ENCODE measurements at places on chromosomes 6 and 20. TPM values are rescaled to one million over a fixed set of nuclear protein-coding genes. Genes with fewer than 3 reads are reported as not detected.

RNF144B gene
- 2.9 TPM for total RNA-seq

CST4 gene
- not detected for total RNA-seq

PGC gene
- not detected for total RNA-seq

IP6K3 gene
- not detected for total RNA-seq

TFAP2B gene
- not detected for total RNA-seq

UFL1 gene
- 28.8 TPM for total RNA-seq

SOX18 gene
- not detected for total RNA-seq

PACSIN1 gene
- 0.10 TPM for total RNA-seq

DNA sequence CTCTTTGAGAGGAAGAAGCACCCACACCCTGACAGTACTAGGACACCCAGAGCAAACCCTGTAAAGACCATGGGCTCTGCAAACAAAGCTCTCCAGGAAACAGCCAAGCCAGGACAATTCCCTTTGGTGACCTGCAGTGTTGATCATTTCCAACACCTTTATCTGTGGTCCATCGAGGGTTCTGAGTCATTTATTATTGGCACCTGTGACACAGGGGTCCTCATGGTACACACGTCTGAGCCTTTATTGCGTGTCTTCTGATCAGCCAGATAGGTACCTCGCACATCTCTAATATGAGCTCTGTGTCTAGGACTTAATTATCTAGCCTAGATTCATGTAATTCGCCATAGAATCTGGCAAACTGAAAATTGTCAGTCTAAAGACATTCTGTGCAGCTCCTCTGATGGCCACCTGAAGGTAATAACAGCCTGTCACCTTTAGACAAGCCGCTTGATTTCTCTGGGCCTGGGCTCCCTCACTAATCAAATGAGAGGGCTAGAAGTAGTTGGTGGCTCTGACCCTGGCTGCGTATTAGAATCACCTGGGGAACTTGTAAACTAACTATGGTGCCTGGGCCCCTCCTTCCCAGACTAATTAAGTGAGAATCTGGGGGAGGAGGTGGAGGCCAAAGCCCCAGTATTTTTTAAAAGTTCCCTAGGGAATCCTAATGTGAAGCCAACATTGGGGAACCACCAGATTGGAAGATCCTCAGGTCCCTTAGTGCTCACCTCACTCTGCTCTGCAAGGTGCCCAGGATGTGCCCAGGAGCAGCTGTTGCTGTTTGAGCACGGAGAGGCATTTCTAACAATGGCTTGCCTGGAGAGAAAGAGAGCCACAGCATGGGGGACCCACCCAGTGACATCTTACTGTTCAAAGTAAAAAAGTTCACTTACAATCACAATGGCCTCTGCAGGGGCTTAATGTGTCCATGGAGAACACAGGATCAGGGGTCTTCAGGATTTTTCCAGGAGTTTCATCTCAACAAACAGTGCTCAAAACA, 122.0 kb upstream of the ARID1B start:
- DNase-seq: no peak

- DNase-seq: no peak
Observed at GRCh38 chr6:14984519-14984853, 261.4 kb upstream of the JARID2 start.

DNA sequence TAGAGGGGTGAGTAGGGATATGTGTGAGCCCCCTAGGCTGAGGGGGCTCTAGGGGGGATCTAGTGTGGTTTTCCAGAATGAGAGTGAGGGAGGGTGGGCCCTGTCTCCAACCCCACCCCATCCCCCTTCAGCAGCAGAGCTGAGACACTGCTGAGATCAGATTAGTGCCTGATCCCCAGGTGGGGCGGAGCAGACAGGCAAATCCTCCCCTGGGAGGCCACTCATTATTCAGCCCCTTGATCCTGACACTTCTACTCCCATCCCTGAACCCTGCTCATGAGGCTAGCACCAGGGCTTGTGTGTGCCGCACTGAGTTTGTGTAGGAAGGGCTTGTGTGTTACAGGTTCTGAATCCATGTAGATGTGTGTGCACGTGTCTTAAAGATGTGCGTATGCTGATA, 42.5 kb downstream of the SPDEF start:
- no peak for DNase-seq

DNA sequence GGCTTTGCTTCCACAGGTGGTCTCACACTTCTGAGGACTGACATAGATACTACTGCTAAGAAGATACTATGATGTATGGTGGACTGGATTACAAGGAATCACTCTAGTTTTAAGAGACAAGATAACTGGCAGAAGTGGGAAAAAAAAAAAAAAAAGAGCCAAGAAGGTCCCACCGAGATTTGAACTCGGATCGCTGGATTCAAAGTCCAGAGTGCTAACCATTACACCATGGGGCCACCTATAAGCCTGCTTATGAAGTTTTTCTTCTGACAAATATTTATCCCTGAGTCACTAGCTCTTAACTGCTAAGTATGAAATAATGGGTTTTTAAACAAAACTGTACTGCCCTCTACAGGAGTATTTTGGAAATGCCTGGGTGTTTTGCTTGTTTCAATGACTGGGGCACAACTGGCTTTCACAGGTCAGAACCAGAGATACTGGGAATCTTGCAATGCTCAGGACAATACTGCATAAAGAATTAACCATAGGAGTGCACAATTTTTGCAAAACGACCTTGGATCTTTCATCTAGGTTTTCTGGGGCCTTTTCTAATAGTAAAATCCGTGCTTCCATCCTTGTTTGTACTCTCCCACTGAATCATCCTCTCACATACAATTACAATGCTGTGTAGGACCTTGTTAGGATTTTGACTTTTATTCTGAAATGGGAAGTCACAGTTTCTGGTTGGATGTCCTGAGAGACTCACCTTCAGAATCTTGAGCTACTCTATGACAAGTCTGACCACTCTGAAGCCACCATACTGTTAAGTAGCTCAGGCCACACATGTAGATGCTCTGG, 116.3 kb downstream of the OR2B2 start:
- DNase-seq: peak; percentile 39

GRCh38 chr6:71254323-71254722, 34.3 kb upstream of the OGFRL1 start:
- DNase-seq: no peak

DNA sequence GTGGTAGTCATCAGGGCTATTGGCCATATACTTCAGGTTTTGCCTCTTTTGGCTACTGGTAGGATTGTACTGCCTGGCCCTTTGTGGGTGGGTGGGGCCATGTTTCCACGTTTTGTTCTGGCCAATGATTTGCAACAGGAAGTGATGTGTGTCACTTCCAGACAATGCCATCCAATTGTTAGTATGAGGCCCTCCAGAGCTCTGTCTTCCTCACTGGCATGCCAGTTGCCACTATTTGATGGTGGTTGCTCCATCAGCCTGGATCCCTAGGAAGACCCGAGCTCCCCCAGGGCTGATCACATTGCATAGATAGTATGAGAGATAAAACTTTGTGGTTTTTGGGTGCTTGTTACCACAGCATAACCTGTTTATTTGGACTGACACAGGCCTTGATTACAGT, 7.7 kb upstream of the LRRN4 start:
- DNase-seq: no peak

DNA sequence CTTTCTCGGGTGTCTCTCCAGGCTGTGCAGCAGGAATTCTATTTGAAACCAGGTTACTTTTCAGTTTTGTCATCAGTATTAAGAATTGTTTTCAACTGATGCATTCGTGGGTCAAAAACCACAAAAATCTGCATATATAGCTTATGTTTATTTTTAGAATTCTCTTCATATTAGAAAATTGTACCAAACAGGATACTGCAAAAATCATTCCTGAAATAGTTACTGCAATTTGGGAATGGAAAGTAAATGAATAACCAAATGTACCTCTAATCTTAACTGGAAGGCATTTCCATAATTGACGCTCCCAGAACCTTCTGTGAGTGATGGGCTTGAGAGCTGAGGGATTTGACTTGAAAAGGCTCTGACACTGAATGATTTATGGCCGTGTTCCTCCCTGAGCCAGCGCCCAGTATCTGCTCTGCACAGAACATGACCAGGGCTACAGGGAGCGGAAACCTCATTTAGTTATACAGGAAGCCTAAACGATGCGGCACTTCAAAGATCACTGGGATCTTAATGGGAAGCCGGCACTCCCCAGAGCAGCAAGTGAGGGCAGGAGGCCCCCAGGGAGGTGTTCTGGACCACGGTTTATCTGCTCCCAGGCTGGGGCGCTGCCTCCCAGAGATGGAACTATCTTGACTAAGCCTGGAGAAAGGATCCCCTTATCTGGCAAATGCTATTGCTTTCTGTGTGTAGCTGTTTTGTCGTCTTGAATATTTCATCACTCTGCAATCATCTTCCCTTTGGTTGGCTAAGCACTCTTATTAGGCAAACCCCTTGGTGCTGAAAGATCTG, 446.0 kb downstream of the QKI start:
- DNase-seq: no peak

DNA sequence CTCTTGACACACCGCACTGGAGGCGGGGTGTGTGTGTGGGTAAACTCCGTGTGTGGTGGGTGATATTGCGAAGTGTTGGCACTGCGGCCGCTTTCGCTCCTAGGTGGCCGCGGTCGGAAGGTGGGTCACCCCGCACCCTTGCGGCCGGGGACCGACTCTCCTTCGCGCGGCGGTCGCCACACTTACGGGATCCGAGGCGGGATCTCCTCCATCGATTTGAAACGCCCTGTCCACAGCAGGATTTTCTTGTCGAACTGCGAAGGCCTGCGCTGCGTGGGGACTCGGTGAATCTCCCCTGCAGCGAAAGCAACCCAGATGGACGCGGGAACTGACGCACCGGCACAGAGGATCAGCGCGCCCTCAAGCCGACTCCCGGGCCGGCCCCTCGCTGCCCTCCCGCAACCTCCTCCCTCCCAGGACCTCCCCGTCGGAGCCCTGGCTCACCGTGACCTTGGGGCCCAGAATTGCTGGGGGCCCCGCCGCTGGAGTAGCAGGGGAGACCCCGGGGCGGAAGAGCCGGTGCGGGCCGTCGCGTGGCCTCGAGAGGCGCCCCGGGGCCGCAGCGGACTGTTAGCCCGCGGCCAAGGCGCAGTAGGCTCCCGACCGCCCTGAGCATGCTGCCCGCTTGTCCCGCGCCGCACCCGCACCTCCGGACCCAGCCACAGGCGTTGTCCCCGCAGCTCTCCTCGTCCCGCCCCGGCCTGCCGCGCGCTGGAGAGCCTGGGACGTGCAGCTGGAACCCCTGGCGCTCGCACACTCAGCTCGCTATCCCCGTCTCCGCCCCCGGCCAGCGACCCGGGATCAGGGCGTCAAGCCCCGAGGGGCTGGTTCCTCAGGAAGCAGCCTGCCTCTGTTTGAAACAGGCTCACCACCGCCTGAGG, at the start of gene FAM162B:
FAM162B (minus strand) TSS at position 759 of the 881 bp plus-strand sequence; CDS start at position 616, 143 bp downstream.
- peak; percentile 12 for DNase-seq

DNA sequence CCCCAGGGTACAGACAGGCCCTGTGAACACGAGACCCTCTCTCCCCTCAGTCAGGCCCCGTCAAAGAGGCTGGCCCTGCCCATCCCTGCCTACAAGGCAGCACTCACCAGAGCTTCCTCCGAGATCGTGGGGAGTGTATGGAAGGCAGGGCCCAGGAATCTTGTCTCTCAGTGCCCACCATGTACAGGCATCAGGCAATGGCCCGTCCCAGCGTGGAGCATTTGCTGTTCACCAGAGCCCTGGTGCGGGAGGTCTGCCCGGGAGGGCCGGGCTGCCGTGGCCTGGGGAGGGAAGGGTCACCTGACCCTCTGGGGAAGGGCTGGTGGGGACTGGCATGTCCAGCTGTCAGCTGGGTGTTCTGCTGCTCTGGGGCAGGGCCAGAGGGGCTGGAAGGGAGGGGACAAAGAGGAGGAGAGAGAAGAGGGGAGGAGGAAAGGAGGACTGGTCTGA, at the start of gene IP6K3:
IP6K3 (minus strand) TSS at position 255 of the 450 bp plus-strand sequence. CDS start 11,429 bp downstream, outside the sequence.
- no peak for DNase-seq

DNA sequence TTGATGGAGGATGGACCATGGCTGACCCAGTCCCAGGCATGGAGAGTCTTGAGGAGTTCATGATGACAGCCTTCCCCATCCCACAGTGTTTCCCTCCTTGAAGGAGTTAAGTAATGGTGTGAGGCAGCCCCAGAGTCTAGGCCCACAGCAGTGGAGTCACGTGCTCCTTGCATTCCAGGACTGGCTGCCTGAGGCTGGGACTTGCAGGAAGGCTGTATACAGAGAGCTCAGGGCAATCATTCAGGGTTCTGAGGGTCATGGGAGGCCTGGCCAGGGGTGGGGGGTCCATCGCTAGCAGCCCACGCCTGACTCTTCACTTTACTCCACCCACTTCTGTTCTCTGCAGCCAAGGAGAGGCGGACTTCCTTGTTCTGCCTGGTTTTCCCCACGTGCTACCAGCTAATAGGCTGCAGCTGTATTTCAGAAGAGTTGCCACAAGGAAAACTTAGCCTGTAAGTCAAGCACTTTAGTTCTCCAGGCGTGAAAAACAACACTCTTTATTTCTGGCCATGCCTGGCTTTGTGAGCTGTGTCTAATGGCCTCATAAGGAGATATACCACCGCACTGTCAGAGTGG, 272.5 kb downstream of the DHX35 start:
- no peak for DNase-seq

GRCh38 chr6:45689926-45690615, 312.3 kb upstream of the SUPT3H start:
- no peak for DNase-seq

DNA sequence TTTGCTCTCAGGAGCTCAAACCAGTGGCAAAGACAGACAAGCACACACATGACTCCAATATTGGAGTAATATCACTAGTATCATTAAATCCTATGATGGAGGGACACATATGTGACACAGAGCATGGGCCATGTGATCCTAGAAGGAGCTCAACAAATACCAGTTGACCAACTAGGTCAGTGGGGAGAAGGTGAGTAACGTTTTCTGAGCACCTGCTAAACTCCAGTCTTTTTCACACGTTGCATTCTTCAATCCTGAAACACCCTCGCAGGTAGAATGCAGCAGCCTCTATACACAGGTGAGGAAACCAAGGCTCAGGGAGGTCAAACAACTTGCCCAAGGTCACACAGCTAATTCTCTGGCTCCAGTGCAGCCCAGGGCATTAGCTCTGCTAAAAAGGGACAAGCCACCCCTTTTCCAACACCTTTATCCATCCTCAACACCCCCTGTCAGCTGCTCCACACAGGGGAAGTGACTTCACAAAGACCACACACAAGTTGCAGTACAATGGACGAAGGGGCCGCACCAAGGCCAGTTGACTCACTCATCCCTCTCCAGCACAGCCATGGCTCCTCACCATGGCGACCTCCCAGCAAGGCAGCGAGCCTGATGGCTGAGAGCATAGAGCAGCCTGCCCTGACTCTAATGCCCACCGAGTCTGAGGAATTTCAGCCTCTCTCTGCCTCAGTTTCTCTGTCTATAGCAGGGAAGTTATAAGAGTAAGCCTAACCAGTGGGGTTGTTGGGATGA, 4.4 kb downstream of the CAPN11 start:
- DNase-seq: no peak

- DNase-seq: no peak
Observed at GRCh38 chr6:89542866-89543265, 95.7 kb downstream of the LYRM2 start.

GRCh38 chr6:145233955-145234354, 501.4 kb downstream of the EPM2A start:
- DNase-seq: no peak

GRCh38 chr6:138245751-138246150, 27.5 kb upstream of the PBOV1 start:
- DNase-seq: no peak

DNA sequence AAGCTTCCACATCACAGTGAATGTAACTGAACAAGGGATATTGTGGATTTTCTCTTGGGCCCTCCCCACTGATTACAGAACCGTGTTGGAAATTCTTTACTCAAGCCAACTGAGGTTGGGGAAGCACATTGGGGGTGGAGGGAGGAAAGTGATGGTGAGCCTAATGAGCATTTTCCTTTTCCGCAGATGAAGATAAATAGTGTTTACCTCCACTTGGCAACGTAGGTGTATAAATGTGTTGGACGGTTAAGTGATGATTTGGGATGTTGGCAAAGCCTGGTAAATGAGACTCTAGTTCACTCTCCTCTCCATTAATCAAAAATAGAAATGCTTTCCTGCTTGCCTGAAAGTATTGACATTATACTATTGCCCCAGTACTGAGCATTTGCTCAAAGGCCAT, 27.1 kb upstream of the NRN1 start:
- no peak for DNase-seq
